ENCODE measurements at places on chromosomes 6 and 20.

DNA sequence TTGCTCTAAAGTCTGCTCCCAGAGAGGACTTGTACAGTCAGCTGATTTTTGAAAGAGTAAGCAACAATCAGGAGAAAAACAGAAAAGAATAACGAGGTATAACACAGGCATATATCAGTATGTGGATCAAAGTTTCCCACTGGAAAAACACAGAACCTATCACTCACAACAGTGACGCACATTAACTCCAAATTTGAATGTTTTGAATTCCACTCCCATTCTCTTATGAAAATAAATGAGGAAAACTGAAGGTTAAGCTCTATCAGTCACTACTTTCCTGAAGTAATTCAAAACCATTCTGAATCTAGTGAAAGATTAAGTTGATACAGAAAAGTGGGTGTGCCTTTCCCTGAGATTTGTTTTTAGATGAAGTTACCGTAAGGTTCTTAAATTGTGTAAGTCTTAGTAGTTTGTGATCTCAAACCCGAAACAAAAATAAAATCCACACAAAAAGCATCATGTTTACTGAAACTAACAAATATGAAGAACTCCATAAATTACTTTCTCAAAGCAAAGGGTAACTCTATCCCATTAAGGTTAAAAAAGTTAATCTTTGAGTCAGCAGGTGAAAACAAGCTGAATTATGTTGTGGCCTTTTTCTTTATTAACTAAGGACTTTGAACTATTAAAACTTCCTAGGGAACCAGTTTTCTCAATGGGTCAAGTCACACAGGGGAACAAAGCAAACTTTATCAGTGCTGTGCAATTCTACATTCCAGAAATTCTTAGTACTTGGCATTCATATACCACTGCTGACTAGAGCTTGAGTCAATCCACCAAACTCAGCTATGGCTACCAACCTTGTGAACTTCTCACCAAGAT lies 115.7 kb downstream of the OGFRL1 start:
- no peak for DNase-seq

DNA sequence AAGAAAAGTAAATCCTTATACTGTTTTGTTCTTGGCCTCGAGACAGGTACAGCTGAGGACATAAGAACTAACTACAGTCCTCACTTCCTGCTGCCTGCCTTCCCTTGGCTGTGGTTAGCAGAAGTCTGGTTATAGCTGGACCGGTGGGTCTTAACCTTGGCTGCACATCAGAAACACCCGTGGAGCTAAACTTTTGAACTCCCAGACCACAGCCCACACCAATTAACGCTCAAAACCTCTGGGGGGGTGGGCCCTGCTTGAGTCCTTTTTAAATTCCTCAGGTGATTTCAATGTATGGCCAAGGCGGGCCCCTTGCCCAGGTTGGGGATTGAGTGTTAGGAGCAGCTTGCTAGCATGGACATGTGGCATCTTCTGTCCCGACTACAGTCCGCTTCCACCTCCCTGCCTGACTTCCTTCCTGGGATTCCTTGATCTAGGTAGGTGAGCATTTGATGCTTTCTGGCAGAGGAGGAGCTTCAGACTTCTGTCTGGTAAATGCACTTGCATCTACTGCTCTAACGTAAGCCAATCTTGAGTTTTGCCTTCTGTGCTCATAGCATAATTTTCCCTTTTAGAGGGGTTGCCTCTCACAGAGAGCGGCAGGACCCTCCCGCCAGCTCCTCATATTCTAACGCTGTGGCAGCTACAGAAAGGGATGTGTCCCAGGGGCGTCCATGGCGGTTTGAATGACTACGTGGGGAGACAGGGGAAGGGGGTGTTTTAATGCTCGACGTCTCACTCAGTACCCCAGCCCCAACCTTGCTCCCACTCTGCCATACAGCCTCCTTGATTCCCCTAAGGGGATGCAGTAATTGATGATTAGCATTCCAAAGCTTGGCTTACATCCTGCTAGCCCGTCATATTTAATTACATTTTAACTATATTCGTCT lies 390.1 kb downstream of the ZFAND3 start:
- no peak for DNase-seq

DNA sequence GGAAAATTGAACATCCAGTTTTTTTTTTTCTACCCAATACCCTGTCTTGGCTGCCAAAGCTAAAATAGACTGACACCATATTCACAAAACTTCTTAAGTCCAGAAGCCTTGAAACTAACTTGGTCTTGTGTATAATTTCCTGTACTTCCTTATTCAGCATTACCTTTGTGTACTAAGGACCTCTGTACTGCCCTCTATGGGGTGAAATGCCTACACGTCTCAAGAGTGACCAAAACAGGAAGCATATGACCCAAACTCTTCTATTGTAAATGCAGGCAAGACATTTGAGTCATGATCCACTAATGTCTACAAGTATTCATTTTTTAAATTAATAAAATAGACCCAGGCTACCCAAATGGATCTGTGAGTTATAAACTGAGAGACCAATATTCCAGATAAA lies 50.4 kb downstream of the HMGCLL1 start:
- no peak for DNase-seq

DNA sequence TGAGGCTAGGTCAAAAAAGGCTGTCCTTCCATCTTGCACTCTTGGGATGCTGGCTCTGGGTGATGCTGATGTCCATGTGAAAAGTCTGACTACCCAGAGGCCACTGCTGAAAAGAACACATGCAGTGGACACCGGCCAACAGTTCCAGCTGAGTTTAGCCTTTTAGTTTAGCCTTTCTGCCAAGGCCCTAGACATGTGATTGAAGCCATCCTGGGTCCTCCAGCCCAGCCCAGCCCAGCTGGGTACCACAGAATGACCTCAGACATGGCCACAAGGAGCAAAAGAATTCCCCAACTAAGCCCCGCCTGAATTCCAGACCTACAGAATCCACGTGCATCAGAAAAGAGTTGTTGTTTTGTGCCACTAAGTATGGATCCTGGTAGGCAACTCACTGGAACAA lies 17.4 kb downstream of the PIGT start:
- DNase-seq: no peak

GRCh38 chr6:25366903-25367545 lies 87.8 kb downstream of the CARMIL1 start:
- no peak for DNase-seq

- no peak for DNase-seq
These were observed 29.4 kb downstream of the BMP7 start for GRCh38 chr20:57236813-57237584.

All from stimulated activated CD4-positive, alpha-beta T cell treated with anti-CD3 and anti-CD28 coated beads, Interleukin-12 subunit alpha, Interleukin-12 subunit beta, amount 100 ng/mL, for 4 hours (primary cell).